Stimulated activated CD8-positive, alpha-beta memory T cell treated with anti-CD3 and anti-CD28 coated beads, Interleukin-2, amount 100 ng/mL, for 48 hours (primary cell): ENCODE measurements at places on chromosomes 13 and 19.

DNA sequence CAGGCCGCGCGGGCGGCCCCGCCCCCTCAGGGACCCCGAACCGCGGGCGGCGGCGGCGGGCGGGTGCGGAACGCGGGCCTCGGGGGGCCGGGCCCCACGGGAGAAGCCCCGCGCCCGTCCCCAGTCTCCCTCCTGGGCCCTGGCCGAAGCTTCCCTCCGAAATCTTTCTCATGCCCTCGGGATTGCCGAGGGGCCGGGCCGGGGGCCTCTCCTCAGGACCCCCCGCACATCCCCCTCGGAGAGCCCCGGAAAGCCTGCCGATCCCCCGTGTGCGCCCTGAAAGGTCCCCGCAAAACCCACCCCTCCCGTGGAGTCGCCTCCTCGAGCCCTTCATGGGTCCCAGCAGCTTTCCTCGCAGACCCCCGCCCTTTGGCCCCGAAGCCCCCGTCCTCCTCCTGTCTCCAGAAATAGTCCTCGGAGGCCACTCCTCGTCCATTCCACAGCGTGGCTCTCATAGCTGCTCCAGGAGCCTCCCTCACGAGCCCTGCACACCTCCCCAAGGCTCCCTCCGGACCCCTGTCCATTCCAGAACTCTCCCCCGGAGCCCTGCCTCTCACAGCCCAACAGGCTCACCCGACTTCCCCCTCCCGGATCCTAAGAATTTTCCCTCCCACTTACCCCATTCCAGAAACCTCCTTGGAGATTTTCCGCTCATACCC lies 555 bp downstream of the SAMD4B start:
- no peak for DNase-seq

- no peak for DNase-seq
Measured at GRCh38 chr13:27497563-27498230, 47.3 kb upstream of the MTIF3 start.

GRCh38 chr13:39038569-39039030 lies 344 bp downstream of the NHLRC3 start:
- DNase-seq: peak; percentile 39

- no peak for DNase-seq
Measured at GRCh38 chr19:2602391-2603181, 99.9 kb downstream of the GNG7 start.

DNA sequence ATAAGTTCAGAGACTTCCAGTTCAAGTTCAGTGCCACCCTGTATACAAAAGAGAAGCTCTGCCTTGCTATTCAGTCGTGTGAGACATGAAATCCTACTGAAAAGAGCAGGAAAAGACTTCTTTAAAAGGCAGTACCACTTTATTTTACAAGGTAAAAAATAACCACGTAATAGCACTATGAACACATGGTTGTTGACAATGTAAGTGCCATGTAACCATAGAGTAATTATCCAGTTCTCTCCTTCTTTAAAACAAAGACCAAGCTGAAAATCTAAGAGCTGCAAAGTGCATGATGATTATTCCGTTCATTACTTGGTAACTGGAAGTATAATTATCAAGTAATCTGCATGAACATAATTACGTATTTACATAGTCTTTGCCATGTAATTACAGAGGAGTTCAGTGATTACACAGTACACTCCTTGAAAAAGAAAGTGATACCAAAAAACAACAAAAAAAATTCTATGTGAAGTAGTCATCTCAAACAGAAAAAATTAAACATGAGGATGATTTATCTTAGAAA lies 288.7 kb downstream of the EFNB2 start:
- DNase-seq: no peak

DNA sequence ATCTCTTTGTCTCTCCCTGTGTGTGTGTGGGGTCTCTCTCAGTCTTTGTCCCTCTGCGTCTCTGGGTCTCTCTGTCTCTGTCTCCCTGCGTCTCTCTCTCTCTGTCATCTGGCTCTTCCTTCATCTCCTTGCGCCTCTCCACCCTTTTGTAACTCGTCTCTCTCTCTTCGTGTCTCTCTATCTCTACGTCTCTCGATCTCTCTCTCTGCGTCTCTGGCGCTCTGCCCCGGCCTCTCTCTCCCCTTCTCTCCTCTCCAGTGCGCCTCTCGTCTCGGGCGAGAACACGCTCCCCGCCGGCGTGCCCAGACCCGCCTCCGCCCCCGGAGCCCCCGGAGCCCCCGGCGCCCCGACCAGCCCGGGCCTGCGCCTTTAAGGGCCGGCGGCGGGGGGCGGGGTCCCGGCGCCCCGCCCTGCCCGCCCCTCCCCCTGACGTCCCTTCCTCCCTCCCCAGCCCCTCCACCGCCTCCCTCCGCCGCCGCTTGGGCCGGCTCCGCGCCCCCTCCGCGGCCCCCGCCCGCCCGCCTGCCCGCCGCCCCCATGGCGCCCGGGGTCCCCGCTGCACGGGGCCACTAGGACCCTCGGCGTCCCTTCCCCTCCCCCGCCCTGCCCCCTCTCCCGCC lies at the start of gene MARK4:
TSS of gene MARK4 (plus strand) at position 440 of the 620 bp plus-strand sequence. CDS start 318 bp downstream, outside the sequence.
- DNase-seq: peak; percentile 35

GRCh38 chr13:25292301-25292700 lies 5.0 kb upstream of the MTMR6 start:
- no peak for DNase-seq

DNA sequence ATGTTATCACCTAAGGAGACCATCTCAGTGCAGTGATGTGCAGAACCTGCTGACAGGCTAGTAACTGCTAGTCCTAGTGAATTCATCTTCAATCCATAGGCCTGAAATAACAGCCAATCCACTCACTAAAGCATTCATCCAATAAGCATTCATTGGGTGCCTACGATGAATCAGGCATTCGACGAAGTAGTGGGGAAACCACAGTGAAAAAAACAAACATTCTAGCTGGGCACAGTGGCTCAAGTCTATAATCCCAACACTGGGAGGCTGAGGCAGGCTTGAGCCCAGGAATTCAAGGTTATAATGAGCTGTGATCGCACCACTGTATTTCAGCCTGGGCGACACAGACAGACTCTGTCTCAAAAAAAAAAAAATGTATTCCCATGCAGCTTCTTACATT lies 135.6 kb downstream of the RNF17 start:
- no peak for DNase-seq

GRCh38 chr19:30028118-30028991 lies 86.3 kb downstream of the URI1 start:
- no peak for DNase-seq

GRCh38 chr19:13669780-13670355 lies 94.5 kb upstream of the MRI1 start:
- DNase-seq: no peak

GRCh38 chr13:23741879-23742510 lies 147.2 kb downstream of the MIPEP start:
- no peak for DNase-seq

- DNase-seq: no peak
Measured at GRCh38 chr19:29075149-29075548, 137.8 kb downstream of the UQCRFS1 start.

DNA sequence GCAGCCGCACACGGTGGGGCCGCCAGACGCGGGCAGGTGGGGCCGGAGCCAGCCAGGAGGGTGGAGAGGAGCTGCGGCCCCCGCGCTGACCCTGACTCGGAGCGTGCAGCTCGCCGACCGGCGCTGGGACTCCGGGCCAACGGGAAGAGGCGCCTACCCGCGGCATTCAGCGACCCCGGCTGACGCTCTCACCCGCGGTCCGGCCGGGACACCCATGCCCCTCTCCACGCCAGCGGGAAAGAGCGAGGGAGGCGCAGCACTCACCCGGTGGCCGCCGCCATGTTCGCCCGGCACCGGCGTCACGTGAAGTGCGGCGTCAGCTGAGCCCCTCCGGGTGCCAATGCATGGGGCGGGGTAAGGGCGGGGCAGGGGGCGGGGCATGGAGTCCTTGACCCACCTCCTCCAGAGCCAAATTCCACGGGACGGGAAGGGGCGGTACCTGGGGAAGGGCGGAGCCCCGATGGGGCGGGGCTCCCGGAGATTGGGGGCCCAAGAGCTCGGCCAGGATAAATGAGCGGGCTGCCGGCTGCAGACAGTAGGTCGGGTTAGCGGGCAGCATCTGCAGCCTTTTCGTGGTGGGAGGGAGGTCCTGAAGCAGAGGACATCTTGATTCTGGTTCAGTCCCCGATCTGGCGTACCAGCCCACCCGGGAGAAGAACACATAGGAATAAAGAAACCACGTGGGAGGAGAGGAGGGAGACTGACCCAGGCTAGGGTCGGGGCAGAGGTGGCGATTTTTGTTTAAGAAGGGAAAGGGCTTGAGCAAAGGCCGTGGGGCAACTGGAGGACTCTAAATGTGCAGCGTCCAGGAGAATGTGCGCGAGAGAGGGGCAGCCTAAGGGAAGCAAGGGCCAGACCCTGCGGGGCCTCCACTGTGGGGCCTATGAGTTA lies at the start of gene PEPD:
TSS of gene PEPD (minus strand) at position 312 of the 891 bp plus-strand sequence. CDS start at position 281, 31 bp downstream.
- DNase-seq: peak; percentile 85

DNA sequence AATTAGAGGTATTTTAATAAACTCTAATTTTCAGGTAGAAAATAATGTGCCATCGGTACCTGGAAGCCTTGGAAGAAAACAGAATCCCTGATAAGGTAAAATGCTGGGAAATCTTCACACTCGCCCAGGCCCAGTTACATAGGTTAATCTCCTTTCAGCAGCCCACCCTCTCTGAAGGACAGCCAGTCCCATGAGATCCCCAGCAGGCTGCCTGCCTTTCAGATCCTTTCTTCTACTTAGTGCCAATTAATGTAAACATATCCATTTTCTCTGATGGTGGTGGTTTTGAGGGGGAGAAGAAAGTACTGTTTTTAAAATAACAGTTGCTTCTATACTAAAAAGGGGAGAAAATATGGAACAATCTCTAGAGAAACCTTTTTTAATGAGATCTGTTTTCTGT lies 12.2 kb downstream of the SMAD9 start:
- no peak for DNase-seq

DNA sequence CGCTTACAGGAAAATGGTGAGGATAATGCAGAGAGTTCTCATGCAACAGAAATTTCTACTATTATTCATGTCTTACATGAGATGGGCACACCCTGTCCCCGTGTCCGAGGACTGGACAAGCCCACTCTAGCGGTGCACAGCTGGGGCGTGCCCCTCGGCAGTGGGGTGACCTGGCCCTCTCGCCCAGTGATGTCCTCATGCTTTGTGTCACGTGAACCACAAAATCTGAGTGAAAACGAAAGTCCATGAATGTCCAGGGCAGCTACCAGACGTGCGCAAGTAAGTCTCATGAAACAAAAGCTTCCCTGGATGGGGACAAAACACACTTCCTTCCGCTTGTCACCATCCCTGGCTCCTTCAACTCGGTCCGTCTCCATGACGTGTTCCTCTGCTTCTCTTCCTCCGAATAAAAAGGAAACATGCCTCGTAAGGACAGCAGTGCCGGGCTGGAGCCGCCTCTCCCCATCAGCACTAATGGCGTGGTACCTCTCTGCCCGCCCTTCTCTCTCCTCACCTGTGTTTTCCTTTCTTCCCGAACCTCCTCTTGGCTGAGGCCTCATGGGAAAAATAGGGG lies 45.6 kb downstream of the ANKRD10 start:
- DNase-seq: no peak

DNA sequence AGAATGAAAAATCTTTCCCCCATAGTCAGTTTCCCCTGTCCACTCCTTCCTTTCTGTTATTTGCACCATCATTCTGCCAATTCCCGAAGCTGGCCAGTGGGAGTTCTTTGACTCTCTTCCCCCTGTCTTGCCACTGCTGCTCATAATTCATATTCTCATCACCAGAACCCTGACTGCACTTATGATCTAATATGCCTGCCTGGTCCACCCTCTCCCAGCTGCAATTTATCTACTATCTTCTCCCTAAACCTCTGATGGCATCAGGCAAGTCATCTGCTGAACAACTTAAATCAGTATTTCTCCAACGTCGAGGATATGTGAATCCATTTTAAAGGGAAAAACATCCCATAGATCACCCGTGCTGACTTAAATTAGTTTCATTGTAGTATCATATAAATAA lies 458.0 kb upstream of the GPC6 start:
- no peak for DNase-seq

- no peak for DNase-seq
Measured at GRCh38 chr19:40219721-40220276, 1.6 kb upstream of the TTC9B start.

DNA sequence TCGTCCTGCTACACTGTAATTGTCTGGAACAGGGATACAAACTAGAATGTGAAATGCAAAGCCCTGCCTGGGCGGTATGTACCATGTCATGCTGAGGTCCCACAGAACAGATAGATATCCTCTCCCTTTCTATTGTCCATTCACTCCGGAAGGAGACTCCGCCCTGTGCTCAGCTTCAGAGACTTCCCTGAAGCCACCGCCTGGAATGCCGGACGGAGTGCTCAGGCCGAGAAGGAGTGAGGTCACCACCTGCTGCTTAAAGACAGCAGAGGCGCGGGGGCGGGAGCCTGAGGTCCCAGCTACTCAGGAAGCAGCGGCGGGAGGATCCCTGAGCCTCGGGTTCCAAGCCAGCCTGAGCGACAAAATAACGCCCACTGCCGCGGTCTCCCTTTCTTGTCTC lies 890 bp upstream of the ZNF611 start:
- DNase-seq: no peak
